NCI-H345 (cell line): ENCODE measurements at places on chromosomes 3 and 15.
A peak's percentile ranks its signal among the peaks of the same experiment; 100 is the strongest.

DNA sequence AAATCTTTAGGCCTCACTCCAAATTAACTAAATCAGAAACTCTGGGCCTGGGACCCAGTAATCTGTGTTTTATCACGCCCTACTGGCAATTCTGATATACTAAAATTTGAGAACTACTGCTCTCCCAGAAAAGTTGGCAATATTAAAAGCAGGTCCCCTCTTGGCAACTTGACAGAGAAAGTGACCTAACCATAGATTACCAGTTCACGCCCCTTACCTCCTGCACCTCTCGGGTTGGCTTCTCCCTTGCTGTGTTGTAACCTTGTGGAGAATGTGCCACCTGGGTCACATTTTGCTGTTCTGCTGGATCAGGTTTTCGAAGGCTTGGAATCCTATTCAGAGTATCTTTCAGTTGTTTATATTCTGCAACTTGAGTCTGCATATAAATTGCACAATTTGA lies 59.1 kb downstream of the GOLIM4 start:
- no peak for DNase-seq

DNA sequence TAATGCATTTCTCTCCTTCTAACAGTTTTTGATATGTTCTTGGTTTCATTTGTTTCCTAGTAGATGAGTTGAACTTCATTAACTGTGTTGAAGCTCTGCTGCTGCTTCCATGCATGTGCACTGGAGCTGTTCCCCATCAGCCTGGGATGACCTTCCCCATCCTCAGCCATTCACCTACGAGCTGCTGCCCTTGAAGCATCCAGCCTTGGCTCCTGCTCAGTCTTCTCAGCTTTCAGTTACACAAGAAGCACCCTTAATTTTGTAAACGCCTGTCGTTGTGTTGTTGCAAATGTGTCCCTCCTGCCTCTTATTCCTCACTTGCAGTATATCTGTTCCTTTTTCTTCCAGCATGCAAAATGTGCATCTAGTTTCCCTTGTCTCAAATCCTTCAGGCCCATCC lies 8.5 kb upstream of the ZXDC start:
- DNase-seq: no peak

- DNase-seq: no peak
These were observed 283.1 kb upstream of the LRRFIP2 start for GRCh38 chr3:37457378-37458065.

GRCh38 chr3:127693336-127693843 lies 20.6 kb downstream of the ABTB1 start:
- no peak for DNase-seq

DNA sequence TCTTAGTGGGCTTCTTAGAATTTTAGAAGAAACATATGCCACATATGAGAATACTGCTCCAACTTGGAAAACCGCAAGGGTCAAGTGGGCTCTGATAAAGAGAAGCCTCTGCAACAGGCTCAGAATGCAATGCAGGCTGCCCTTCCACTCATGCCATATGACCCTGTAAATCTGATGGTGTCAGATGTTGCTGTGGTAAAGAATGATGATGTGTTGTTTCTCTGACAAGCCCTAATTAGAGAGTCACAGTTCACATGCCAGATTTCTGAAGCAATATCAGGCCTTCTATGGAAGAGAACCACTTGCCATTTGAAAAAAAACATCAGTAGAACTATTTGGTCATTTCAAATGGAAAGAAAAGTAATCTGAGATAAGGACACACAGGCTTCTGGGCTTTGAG lies 749.6 kb downstream of the AGBL1 start:
- DNase-seq: no peak

GRCh38 chr15:99495430-99496301 lies 70.1 kb upstream of the MEF2A start:
- DNase-seq: no peak

- DNase-seq: no peak
These were observed 105.4 kb downstream of the LINGO1 start for GRCh38 chr15:77527164-77527778.

- no peak for DNase-seq
These were observed 5.0 kb downstream of the RARB start for GRCh38 chr3:25433106-25433505.

GRCh38 chr3:62875558-62876002 lies 364 bp upstream of the CADPS start:
- DNase-seq: no peak

GRCh38 chr3:48687220-48687678 lies 1.5 kb upstream of the NCKIPSD start:
- no peak for DNase-seq

- DNase-seq: peak; percentile 70
These were observed 196.6 kb downstream of the GAP43 start for GRCh38 chr3:115819785-115820384.

GRCh38 chr15:26126819-26127387 lies 263.8 kb upstream of the ATP10A start:
- DNase-seq: no peak

- no peak for DNase-seq
These were observed 43.9 kb downstream of the BOC start for GRCh38 chr3:113255100-113255853.

DNA sequence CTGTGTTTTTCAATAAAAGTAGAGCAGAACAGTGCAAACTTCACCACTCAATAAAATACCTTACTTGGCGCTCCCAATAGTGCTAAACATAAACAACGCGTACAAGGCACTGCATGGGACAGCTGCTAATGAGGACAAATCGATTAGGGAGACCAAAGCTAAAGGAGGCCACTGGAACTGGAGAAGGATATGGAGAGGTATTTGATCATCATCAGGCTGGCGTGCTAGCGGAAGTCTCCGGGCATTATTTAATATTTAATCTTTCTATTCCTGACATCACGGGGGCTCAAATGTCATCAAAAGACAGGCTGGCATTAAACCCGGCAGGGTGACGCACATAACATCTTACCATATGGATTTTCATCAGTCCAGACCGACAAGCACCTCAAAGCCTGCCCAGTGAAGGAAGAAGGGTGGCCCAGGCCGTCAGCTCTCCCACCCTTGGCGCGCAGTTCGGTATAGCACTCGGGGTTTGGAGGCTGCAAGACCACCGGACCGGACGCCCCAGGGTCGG lies 604 bp downstream of the CCPG1 start:
- no peak for DNase-seq
